Aortic smooth muscle cell (primary cell): ENCODE measurements at places on chromosomes 12 and 14. TPM values are rescaled to one million over a fixed set of nuclear protein-coding genes. Genes with fewer than 3 reads are reported as not detected.

The ADAMTS20 gene
- not detected in 2 replicates for total RNA-seq

The PLEKHG7 gene
- 0.13 TPM in 1 of 2 replicates, not detected in the other for total RNA-seq

The KLRK1 gene
- total RNA-seq, result not detected in 2 replicates

The MFAP5 gene
- total RNA-seq, result 2.8 and 8.5 TPM in 2 replicates

The KCNA5 gene
- not detected in 2 replicates for total RNA-seq

The KRT72 gene
- total RNA-seq, result not detected in 2 replicates

The SAMD15 gene
- 2.0 and 2.8 TPM in 2 replicates for total RNA-seq

The RNASE7 gene
- total RNA-seq, result not detected in 2 replicates
